ENCODE measurements at places on chromosomes 5 and 9.

DNA sequence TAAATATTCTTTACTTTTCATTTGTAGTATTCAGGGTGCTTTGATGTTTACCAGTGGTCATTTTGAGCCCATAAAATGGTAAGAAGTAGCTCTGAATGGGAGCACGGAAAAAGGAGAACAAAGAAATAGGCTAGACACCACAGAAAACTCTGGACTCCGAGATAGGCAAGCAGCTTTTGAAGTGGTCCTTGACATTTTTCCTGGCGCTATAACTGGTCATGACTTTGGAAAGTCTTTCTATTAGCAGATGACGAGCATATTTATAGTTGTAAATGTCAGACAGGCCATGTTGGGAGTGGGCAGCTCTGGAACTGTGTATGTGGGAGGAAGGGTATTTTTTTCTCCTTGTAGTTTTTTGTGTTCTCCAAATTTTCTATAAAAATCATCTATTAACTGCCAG, 126.1 kb upstream of the POC5 start:
- DNase-seq, result no peak

- DNase-seq, result no peak
These were observed 138.8 kb upstream of the COL5A1 start for GRCh38 chr9:134502809-134503211.

DNA sequence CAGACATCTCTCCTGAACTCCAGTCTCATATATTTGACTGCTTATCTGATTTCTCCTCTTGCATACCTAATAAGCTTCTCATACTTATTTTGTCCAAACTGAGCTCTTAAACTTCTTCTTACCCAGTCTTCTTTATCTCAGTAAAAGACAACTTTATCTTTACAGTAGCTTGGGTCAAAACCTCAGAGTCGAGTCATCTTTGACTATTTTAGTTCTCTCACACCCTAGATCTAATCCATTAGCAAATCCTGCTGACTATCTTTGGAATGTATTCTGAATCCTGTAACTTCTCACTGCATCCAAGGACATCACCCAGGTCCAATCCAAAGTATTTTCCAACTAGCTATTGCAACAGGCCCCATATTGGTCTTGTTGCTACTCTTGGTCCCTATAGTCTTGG, 11.8 kb upstream of the JAK2 start:
- DNase-seq, result no peak

- DNase-seq, result no peak
These were observed 91.6 kb upstream of the NR3C1 start for GRCh38 chr5:143495110-143495509.

DNA sequence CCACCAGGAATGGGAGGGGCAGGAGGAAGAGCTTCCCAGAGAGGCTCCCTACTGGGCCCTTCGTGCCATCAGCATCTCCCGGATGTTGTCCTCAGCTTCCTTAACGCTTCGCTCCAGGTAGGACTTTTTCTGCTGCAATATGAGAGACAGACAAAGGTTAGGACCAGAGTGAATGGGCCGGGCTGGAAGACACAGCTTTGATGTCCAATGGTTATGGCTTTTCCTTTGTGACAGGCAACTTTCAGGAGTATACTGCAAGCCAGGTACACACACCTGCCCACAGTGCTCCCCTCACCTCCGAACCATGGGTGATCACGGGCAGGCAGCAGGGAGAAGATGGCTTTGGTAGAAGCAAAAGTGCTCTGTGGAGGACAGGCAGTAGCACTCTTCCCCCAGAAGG, 57.0 kb downstream of the PFDN1 start:
- no peak for DNase-seq

Measured in MM.1S (cell line).